Left renal cortex interstitium (tissue), 4 donors: ENCODE measurements at places on chromosomes 7 and 10. TPM values are rescaled to one million over a fixed set of nuclear protein-coding genes. Genes with fewer than 3 reads are reported as not detected.
A peak's percentile ranks its signal among the peaks of the same experiment; 100 is the strongest.

DNA sequence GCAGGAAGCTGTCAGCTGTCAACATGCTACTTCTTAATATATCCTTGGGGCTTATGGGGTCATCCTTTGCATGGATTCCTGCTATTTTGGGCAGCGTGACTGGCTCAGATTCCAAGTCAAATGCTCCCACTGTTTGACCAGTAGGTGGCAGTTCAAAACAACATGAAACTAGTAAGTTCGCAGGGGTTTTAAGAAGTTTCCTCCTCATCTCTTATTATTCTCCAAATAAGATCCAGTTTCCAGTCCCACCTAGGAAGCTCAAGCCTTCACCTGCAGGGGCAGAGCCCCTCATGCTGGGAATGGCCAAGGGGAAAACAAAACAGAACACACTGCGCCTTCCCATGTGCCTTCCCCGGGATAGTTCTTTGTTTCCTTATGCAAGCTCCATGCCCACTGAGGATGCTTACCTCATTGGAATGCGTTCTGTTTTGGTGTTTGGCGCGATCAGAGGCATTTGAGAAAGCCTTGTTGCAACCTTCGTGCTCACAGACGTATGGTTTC, 259.8 kb downstream of the GLI3 start:
- DNase-seq: peak; percentile 52

GRCh38 chr7:42238709-42239366, 1.8 kb upstream of the GLI3 start:
- no peak for DNase-seq

Gene SYT15B
- 3.6 TPM for polyA plus RNA-seq

DNA sequence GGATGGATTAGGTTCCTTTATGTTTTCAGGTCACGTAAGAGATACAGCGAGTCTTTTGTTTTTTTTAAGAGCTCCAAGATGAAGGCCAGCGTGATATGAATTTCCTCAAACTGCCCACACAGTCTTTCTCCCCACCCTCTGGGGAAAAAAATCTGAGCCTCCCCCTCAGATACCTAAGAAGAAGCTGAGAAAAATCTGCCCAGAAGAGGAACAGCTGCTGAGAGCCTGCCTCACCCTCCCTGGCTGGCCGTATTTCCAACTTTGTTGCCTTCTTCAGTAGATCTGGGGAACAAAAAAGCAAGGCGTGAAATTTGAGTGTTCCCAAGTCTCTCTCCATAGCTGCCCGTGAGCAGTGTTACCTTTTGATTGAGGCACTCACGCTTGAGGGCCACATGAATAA, 208.1 kb downstream of the KIAA1217 start:
- no peak for DNase-seq

Gene ZNHIT1
- polyA plus RNA-seq: 70.1 TPM

Gene LIPK
- not detected for polyA plus RNA-seq
